IMR-90 (cell line): ENCODE measurements at places on chromosomes 4 and X.

DNA sequence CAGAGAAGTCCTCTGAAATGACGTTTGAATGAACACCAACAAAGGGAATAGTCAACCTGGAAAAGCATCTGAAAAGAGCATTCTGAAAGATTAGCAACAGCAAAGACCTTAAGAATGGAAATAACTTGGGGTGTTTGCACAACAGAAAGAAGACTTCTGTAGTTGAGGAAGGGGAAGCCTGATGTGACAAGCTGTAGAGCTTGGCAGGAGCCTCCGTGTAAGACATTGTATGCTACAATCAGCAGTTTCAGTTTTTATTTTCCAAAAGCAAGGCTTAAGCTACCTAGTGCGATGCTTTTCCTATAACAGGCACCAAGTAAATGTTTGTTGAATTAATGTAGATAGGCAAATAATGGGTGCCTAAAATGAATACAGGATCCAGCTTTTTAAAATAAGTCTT, 484.0 kb downstream of the SPRY1 start:
- DNase-seq = no peak

DNA sequence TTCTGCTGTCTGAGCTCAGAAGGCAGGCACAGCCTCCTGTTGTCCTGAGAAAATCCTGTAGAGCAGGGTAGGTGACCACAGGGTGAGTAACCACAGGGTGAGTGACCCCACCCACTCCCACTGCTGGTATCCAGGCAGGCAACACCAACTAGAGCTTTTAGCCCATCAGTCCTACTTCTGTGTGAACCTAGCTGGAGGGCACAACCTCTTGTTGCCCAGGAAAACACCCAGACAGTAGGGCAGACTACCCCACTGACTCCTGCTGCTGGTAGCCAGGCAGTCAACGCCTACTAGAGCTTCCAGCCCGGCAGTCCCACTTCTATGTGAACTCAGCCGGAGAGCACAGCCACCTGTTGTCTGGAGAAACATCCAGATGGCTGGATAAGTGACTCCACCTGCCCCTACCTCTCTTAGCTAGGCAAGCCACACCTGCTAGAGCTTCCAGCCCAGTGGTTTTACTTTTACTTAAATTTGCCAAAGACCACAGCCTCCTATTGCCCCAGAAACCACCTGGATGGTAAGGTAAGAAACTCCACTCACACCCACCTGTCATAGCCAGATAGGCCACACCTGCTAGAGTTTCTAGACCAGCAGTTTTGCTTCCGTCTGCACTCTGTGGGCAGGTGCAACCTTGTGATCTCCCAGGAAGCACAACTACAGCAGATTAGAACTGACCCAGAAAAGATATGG, 371.6 kb downstream of the INPP4B start:
- DNase-seq = peak; percentile 9

- no peak for DNase-seq
Measured at GRCh38 chr4:128155231-128155855, 94.2 kb downstream of the LARP1B start.

- DNase-seq = no peak
Measured at GRCh38 chr4:76952656-76953582, 3.4 kb downstream of the SEPTIN11 start.

GRCh38 chr4:172942840-172943239, 225.8 kb upstream of the GALNT7 start:
- no peak for DNase-seq
